NCI-H2227 treated with DMSO at 0.1 percent for 48 hours (cell line): ENCODE measurements at places on chromosomes 1 and 21.
A peak's percentile ranks its signal among the peaks of the same experiment; 100 is the strongest.

- DNase-seq, result no peak
Observed at GRCh38 chr1:43442756-43443155, 11.0 kb downstream of the HYI start.

DNA sequence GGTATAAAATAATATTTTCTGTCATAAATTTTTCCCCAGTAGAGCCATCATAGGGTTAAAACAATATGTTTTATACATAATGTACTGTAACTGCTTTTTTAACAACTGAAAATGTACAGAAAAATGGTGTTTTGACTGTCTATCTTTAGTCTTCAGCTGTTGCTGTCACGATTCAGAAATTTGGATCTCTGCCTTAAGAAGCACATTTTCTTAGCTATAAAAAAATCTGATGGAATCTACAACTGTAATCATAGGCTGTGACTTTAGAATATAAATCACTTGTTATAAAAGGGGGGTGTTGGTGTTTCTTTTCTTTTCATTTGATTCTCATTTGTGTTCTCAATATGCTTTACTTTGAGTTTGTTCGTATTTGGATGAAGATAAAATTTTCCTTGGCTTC, 187.5 kb downstream of the PDE4B start:
- DNase-seq, result no peak

DNA sequence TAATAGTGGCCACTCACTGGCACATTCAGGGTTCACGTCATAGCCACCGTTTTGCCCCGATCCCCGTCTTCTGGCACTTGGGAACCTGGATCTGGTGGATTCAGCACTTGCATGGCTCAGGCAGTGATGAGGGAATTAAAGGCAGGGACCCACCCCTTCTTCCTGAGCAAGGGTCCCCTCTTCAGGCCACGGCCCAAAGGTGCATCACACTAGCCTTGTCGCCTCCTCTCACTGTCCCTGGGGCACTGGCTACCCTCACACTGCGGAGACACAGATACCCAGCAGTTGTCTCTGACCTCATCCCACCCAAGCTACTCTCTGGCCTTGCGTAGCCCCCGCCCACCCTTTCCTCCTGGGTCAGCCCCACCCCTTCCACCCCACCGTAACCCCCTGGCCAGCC, 19.9 kb upstream of the LDLRAP1 start:
- DNase-seq, result no peak

DNA sequence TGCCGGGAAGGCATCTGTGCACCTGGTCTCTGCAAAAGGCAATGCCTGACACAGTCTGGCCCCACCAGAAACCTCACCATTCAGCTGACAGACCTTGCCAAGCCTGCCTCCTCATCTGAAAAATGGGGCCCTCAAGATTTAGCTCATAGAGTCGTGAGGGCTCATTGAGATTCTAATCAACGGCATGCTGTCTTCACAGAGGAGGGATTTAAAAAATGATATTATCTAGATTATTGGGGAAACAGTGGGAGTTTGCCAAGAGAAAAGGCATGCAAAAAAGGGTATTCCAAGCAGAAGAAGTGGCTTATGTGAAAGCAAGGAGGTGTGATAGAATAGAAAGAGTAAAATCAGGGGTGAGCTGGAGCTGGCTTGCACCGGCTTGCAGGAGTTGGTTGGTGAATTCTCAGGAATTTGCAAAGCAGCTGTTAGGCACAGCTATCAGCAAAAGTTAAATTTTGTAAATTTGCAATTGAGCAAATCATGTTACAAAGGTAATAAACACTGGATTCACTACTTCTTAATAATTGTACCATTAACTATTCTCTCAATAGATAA, 91.7 kb upstream of the WNT4 start:
- DNase-seq, result no peak

DNA sequence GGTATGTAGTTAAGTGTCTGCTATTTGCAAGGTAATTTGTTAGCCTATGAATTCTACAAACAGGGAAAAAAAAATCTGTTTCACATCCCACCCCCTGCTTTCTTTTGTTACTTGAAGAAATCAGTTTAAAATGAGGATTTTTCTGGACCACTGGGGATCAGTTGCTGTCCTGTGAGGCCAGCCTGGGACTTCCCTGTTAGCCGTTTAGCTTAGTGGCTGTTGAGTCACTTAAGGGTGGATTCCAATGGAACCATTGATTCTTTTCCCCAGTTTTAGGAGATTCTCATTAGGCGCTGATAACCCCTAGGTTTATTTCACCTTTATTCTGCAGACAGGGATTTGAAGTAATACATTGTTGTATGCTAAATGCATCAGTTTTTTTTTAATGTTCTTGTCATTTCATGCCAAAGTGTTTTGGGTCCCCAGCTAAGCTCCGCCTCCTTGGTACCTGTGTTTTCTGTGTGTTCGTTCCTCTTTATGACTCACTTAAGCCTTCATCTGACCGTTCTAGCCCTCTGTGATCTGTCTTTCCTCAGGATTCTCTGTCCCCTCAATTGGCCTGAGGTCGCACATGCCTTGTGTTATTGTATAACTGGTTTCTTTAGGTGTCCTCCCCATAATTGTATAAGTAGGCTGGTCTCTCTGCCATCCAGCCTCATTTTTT, 59.3 kb downstream of the NOS1AP start:
- no peak for DNase-seq

- DNase-seq, result no peak
Observed at GRCh38 chr1:91889717-91890459, 3.9 kb upstream of the TGFBR3 start.

DNA sequence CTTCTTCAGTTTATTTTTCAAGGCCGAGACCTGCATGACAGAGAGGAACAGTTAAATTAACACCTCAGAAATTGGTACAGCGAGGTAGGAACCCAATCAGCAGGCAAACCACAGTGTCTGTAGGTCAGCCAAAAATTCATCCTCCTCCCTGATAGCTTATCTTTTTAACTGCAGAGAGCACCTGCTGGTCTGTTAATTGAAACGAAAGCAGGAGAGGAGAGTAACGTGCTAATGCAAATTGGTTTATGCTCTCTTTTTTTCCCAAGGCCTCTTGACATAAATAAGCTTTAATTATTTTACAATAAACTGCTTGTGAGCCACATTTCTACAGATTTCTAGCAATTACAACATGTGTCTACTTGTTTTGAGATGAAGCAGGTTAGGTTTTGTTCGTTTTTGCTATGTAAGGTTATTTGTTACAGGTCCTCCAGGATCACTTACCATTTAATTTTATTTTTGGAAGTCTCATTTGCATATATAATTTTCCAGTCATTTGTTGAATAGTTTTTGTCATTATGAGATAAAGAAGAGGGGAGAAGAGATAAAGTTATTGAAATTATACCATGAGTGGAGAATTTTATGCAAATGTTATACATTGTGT, 179.9 kb downstream of the DENND1B start:
- DNase-seq, result no peak

DNA sequence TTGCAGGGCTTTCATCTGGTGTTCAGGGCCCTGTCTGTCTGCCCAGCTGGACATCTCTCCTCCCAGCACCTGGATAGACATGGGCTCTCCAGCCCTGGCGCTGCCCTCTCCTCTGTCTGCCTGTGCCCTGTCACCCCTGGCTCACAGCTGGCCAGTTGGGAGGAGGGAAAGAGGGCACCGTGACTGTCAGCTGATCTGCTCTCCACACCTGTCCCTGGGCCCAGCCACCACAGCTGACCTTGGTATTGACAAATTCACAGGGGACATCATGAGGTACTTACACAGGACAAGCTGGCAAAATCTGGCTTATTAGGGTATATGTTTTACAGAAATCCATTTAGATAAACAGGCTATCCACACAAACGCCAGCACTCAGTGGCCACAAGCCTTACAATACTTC, 8.3 kb downstream of the TNR start:
- no peak for DNase-seq

- no peak for DNase-seq
Observed at GRCh38 chr1:171484760-171485374, 463 bp upstream of the PRRC2C start.

DNA sequence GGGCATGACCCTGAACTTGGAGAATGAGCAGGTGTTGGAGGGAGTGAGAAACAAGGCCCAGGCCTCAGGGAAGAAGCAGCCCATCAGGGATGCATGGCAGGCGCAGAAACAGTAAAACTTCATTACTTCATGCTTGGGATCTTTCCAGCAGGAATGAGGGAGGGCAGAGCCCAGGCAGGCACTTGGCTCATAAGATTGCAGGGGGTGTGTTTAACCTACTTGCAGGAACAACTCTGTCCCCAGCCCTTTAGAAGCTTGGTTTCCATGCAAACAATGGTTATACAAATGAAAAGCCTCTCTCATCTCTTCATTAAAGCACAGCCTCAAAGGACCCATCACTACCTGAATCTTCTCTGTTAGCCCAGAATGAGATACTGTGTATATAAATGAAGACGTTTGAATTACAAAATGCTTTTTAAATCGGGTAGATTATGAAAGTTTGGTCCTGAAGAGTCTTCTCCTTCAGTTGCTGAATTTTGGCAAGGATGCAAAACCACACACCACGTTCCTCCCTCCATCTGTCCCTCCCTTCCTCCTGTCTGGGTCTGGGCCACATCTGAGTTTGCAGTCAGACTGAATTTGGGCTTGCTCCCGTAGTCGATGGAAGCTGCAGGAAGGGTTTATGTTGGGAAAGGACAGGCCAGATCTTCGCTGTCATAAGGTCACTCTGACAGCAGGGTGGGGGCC, 154.4 kb upstream of the KLHDC7A start:
- DNase-seq, result no peak

DNA sequence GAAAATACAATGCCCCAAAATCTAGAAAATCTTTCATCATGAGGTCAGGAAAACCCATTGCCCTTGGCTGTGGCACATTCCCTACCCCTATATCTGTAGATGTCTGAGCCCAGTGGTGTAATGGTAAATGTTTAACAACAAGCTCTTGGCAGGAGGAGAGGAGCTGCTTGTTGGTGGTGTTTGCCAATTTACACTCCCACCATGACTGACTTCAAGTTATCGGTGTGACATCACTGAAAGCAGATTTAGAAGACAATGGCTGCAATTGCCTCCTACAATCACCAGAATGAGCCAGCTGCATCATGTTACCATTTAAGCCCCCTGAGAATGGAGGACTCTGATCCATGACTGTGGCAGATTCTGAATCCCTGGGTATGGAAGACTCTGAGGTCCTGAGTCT, 70.9 kb downstream of the SDC3 start:
- no peak for DNase-seq

GRCh38 chr21:29763674-29764073, 176.1 kb downstream of the GRIK1 start:
- DNase-seq, result no peak

- no peak for DNase-seq
Observed at GRCh38 chr1:212938846-212939245, 11.5 kb upstream of the VASH2 start.

- no peak for DNase-seq
Observed at GRCh38 chr1:30596470-30596869, 126.9 kb downstream of the MATN1 start.

GRCh38 chr1:53043271-53043670, 18.7 kb upstream of the PODN start:
- no peak for DNase-seq

DNA sequence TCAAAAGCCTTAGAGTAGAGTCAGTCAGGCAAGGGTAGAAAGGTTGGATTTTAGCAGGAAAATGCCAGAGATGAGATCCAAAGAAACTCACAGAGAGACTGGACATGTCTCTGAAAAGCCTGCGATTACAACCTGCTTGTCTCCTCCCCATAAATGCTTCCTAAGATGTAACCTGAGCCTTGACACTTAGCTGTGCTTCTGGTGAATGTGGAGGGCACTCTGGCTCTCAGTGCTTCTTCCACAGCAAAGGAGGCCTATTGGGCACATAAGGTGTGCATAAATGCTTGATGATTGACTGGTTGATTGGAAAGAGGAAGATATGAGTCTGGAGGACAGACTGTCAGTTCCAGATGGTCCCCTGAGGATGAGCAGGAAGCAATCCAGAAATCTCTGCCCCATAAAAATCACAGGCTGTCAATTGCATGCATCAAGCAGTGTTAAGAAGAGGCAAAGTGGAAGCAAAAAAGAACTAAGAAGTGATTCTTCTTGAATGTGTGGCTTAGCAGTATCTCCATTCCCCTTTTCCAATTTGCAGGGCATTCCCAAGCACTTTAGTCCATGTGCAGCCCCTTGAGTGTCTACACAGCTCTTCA, 236.2 kb upstream of the RRP15 start:
- DNase-seq, result no peak

GRCh38 chr1:40582116-40582515, 50.7 kb downstream of the ZNF684 start:
- no peak for DNase-seq

DNA sequence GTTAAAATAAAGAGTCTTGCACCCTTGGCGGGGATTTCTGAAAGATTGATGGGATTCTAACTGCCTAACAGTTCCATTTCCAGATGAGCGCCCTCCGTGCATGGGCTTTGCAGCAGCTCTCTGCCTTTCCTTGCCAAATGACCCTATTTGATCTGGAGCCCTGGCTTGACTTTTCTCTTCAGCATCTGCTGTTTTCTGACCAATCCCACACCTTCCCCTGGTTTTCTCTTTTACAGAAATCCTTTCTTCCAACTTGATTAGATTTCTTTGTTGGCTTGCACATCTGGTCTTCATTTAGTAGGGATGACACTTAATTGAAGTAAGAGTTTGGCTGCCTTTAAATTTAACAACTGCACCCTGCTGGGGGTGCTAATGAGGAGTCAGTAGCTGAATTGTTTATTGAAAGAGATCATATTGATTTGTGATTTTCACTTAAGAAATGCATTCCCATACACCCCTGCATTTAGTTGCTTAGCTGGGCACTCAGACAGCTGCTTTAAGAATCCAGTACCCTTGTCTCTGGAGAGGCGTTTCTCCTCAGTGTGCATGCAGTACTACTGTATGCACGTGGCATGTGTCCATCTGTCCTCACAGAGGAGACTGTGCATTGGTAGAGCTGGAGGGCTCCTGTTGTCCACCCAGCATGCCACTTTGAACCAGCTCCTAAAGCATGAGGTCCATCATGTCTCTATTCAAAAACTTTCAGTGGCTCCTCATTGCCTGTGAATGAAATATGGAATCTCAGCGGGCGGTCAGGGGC, 99.7 kb downstream of the NOS1AP start:
- peak; percentile 8 for DNase-seq

DNA sequence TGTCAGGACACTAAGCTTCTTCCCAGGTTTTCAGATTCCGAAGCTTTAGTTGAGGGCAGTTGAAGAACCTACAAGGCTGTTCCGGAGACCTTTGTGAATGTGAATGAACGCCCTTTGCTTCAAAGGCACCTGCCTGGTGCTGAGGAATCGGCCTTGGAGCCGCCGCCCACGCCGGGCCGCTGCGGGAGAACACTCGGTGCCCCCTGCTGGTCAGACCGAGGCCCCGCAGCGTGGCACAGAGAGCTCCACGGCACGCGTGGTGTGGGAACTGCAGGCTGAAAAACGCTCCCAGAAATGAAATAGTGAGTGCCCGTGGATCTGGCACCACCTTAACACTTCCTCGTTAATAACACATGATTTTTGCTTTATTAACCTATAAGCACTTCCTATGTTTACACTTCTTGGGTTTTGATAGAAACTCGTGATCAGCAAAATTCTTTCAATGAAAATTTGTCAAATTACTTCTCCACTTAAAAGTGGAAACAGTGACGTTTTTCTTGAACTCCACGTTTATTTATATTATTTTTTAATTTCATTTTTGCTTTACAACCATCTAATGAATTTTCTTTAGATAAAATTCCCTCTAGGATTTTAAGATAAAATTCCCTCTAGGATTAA, 460.6 kb downstream of the DSCAM start:
- no peak for DNase-seq

- DNase-seq, result no peak
Observed at GRCh38 chr1:161439280-161440232, 65.7 kb upstream of the FCGR2A start.

- no peak for DNase-seq
Observed at GRCh38 chr1:98920441-98921110, 84.1 kb downstream of the PLPPR5 start.

GRCh38 chr1:31923901-31924535, 14.2 kb downstream of the PTP4A2 start:
- DNase-seq, result no peak
